ENCODE measurements at places on chromosomes 16 and 17.
A peak's percentile ranks its signal among the peaks of the same experiment; 100 is the strongest.

GRCh38 chr16:65500007-65500406 is 378.1 kb upstream of the CDH11 start:
- DNase-seq: no peak

DNA sequence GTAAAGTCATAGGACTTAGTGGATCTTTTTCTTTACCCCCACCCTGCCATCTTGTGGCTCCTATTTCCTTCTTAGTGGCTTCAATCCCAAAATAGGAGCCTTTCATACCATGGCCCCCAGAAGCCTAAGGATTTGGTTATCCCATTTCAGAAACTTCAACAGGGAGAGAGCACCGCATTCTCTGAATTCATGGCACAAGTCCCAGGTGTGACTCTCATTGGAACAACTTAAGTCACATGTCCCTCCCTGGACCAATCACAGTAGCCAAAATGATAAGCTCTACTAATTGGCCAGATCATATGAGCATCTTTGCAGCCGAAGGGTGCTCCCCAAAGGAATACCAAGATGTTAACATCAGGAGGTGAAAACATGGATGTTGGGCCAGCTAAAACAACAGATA is 43.2 kb downstream of the AXIN2 start:
- DNase-seq: no peak

- DNase-seq: no peak
Measured at GRCh38 chr16:54270711-54271110, 15.9 kb downstream of the IRX3 start.

- no peak for DNase-seq
Measured at GRCh38 chr17:79629548-79630049, 18.7 kb upstream of the RBFOX3 start.

DNA sequence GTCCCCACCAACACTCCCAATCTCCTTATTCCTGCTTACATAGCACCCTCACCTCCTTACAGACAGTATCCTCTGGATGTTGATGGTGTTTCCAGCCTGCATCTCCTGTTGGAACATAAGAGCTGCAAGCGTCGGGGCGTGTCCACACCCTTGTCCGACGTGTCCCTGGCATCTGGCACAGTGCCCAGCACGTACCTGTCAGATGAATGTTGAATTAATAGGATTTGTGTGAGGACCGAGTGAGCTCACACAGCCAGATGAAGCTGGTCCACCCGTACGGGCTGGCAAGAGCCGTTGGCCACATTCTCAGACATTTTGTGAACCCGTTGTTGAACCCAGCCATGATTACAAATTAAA is 12.2 kb upstream of the CBX4 start:
- no peak for DNase-seq

DNA sequence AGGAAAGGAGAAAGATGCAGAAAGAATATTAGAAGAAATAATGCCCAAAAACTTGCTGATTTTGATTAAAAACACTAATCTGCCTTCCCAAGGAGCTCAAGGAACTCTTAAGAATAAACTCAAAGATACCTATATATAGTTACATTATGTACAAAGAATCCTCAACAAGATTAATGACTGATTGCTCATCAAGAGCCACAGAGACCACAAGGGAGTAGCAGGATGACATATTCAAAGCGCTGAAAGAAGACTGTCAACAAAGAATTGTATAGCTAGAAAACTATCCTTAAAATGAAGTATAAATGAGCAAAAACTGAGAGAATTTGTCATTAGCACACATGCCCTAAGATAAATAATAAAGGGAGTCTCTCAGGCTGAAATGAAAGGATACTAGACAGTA is 6.2 kb downstream of the LPCAT2 start:
- DNase-seq: no peak

- no peak for DNase-seq
Measured at GRCh38 chr17:71180801-71181385, 939.9 kb upstream of the SOX9 start.

DNA sequence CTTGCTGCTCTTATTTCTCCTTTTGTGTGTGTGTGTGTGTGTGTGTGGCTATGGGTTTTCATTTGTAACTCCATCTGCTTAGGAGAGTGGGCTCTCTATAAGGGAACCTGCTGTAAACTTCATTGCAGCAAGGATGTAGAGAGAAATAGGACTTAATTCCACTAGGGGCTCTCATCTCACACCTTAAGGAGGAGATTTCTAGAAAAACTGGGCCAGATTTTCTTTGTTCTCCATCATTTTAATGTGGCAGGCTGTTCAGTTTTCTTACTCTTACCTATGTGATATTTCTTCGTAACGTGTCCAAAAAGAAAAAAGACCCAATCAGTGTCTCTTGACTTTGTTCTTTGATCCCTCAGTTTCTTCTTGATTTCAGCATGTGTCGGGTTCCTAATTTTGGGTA is 4.5 kb upstream of the CASC3 start:
- DNase-seq: no peak

GRCh38 chr17:61309362-61310256 is 90.0 kb upstream of the TBX2 start:
- DNase-seq: no peak

DNA sequence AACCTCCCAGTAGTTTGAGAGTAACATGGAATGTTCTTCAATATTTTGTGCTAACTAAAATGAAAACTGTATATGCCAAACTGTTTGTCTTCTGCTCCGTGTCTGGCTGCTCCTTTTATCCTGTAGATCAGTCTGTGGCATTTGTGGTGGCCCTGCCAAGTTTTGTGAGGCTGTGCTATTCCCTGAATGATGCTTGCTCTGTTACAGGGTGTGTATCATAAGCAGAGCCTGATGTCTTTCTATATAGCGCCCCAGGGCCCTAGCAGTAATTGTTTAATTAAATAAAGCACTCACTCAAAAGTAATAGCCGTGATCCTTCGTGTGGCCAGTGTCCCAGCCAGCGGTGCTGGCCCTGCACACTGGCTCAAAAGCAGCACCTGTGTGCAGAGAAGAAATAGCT is 27.8 kb upstream of the NAT9 start:
- no peak for DNase-seq

GRCh38 chr17:66403846-66404556 is 101.6 kb downstream of the PRKCA start:
- no peak for DNase-seq

DNA sequence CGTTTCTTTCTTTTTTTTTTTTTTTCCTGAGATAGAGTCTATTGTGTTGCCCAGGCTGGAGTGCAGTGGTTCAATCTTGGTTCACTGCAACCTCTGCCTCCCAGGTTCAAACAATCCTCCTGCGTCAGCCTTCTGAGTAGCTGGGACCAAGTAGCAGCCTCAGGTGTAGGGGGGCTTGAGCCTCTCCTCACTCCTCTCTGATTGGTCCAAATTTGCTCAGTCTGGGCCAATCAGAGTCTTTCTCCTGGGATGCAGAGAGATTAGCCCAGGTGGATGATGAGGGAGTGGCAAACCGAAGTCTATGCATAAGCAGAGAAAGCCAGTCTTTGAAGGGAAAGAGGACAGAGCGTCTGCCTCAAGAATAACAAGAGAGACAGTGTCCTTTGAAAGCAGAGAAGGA is 99.0 kb downstream of the BMERB1 start:
- DNase-seq: no peak

GRCh38 chr16:54287131-54288029 is 793 bp upstream of the IRX3 start:
- no peak for DNase-seq

DNA sequence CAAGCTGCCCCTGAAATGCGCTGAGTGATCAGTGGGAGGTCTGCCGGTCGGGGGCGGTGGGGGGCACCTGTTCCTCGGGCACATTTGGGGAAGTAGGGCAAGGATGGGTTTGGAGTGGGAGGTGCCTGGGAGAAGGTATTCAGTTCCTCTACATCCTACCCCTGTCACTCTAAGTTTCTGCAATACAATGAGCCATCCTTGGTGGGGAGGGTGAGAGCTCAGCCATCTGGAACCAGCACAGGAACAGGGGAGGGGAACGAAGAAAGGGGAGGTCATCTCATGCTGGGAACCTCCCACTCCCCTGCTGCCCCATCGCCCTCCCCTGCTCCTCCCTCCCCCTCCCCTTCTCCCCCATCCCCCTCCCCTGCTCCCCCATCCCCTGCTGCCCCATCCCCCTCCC is 4.2 kb downstream of the DPH1 start:
- DNase-seq: no peak

- no peak for DNase-seq
Measured at GRCh38 chr17:63514974-63515373, 8.2 kb upstream of the KCNH6 start.

GRCh38 chr17:44204441-44204882 is 4.8 kb upstream of the ATXN7L3 start:
- no peak for DNase-seq

DNA sequence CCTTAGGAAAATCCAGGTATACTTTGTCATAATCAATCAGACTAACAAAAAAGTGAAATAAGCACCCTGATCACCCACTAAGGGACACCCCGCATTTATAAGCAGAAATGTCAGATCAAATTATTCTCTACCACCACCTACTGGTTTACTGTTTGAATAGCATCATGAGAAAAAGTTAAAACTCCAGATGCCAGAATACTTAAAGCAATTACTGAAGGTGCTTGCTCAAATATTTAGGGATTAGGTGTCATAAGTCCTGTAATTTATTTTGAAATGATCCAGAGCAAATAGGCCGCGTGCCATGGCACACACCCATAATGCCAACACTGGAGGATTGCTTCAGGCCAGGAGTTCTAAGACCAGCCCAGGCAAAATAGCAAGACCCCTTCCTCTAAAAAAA is 2.3 kb downstream of the TOP2A start:
- peak; percentile 68 for DNase-seq

GRCh38 chr17:3547628-3548027 is 10.0 kb downstream of the TRPV3 start:
- no peak for DNase-seq

GRCh38 chr17:75980188-75981018 is 1.4 kb downstream of the TEN1 start:
- DNase-seq: no peak

DNA sequence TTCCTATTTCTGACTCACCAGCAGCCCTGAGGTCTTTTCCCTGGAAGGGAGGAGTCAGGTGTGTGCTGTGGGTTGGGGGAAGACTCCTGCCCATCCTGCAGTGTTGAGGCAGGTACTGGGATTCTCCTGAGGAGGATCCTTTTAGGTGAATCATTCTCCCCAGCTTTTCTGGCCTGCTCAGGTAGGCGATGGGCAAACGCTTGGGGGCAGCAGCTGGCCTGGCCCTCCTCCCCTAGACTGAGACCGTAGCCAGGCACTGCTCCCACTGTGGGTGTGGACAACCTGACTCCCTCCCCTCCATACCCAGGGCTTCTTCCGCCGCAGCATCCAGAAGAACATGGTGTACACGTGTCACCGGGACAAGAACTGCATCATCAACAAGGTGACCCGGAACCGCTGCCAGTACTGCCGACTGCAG is 15.1 kb downstream of the GJD3 start:
- no peak for DNase-seq

DNA sequence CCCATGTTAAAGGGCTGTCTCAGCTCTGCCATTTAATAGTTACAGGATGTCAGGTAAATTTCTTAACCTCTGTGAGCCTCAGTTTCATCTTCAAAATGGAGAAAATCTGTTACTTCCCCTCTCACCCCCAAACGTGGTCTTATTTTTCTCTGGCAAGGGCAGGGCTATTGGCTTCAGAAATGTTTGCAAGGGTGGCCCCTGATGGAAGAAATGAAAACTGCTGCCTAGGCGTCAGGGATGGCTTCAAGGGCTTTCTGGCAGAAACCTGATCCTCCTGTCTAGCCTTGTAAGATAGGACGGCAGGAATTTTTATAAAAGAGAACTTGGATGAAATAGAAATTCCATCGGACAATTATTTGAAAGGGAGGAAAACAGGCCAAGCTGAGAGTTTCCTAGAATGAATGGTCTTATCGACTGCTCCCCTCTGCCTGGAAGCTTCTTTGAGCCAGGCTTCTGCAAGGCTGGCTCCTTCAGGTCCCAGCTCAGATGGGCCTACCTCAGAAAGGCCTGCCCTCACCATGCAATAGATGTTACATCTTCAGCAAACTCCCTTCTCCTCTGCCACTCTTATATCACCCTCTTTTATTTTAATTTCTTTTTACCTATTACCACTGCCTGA is 43.0 kb upstream of the TANGO6 start:
- DNase-seq: peak; percentile 50

DNA sequence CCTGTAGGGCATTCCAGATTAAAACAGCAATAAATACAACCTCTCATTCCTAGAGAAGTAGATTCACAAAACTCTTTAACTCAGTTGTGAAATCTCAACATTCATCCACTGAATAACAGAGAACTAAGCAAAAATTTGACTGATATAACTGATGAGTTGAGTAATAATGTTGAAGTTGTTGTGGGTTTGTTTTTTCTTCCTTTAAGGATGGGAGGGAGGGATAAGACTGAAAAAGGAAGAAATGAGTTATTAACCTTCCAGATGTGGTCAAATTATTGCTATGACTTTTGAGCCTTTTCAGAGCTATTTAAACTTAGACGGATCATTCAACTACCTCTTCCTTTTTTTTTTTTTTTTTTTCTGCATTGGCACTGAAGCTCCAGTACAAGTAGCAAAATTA is 38.6 kb downstream of the SKAP1 start:
- DNase-seq: no peak

DNA sequence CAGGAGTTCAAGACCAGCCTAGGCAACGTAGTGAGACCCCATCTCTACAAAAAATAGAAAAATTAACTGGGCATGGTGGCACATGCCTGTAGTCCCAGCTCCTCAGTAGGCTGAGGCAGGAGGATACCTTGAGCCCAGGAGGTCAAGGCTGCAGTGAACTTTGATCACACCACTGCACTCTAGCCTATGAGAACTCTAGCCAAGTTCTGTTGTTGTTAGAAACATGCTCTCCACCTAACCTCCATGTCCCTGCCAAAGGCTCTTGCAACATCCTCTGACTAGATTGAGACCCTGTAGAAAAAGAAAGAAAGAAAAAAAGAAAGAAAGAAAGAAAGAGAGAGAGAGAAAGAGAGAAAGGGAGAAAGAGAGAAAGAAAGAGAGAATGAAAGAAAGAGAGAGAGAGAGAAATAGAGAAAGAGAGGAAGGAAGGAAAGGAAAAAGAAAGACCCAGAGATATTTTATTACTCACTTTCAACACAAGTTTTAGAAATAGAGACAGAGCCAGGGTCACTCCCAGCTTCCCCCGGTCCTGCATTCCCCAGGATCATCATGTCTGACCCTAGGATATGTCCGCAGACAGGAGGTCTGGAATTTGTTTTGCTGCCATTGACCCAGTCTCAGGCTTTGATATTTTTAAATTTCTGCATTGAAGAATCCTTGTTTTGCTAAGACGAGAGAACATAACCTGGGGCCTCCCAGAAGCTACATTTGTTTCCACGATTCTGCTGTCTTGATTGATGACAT is 376.5 kb upstream of the CDH5 start:
- no peak for DNase-seq

- DNase-seq: peak; percentile 17
Measured at GRCh38 chr17:17146786-17147406, 59.2 kb downstream of the PLD6 start.

- no peak for DNase-seq
Measured at GRCh38 chr17:35788477-35789368, 6.7 kb downstream of the MMP28 start.

DNA sequence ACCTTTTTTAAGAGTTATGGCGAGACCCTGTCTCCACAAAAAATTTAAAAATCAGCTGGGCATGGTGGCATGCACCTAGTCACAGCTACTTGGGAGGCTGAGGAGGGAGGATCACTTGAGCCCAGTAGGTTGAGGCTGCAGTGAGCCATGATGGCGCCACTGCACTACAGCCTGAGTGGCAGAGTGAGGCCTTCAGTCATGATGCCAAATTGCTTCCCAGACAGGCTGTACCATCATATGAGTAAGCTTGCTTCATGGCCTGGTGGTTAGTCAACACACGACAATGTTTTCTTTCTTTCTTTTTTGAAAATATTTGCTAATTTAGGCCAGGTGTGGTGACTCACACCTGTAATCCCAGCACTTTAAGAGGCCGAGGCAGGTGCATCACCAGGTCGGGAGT is 12.5 kb downstream of the NTAN1 start:
- DNase-seq: no peak

Data from CD4-positive, alpha-beta T cell treated with Interleukin-4 for 4 hours (primary cell).